ENCODE measurements at places on chromosomes 2 and 18.

GRCh38 chr18:69328086-69328485 lies 72.6 kb upstream of the DOK6 start:
- DNase-seq: no peak

DNA sequence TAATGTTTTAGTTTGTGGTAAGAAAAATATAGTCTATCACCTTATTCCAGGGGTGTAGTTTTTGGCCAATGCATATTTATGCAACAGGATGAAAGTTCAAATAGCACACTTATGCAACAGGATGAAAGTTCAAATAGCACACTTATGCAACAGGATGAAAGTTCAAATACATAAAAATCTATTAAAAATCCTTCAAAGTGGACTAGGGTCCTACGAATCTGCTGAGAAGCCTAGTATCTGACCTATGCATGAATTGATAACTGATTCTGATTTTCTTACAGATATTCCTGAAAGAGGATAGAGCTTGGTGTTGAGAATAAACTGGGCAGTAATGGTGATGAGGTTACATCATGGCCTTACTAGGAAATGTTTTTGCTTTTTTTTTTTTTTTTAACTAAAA lies 2.8 kb downstream of the PECR start:
- no peak for DNase-seq

GRCh38 chr2:217919781-217920351 lies 82.9 kb downstream of the TNS1 start:
- no peak for DNase-seq

- no peak for DNase-seq
These were observed 42.1 kb upstream of the LAPTM4A start for GRCh38 chr2:20093263-20094141.

- DNase-seq: no peak
These were observed 18.3 kb upstream of the HNRNPLL start for GRCh38 chr2:38621018-38621417.
